ENCODE measurements at places on chromosomes 3 and 15.

DNA sequence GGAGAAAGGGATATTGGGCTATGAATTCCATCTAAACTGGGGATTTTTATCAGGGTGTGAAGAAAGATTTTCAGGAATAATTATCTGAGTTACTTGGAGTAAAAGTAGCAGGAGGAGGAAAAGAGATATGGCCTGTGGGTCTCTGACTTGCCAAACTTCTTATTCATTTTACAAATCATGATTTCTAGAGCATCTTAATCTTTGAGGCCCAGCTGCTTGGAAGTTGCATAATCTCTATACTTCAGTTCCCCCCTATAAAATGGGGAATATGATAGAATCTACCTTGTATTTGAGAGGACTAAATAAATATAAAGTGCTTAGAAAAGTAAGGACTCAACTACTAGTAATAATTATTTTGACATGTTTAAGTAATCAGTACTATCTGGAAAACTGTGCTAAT is 11.0 kb upstream of the GABPB1 start:
- DNase-seq = no peak

- no peak for DNase-seq
Observed at GRCh38 chr15:101651554-101652097, 555 bp downstream of the TM2D3 start.

DNA sequence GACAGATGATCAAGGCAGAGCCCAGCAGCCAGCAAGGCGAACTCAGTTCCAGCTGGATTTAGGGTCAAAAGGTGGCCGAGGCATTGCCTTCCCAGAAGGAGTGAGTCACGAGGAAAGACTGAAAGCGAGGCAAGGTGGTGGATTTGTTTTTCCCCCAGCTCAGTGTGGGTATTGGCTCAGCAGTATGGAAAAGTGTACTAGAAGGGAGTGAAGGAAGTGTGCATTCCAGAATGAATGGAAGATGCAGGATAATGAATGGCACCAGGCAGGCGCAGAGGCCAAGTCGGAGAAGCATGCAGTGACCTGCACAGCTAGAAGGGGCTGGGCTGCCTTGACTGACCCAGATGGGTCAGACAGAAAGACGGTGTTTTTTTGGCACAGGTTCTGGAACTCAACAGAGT is 46.3 kb downstream of the FOXP1 start:
- DNase-seq = no peak

DNA sequence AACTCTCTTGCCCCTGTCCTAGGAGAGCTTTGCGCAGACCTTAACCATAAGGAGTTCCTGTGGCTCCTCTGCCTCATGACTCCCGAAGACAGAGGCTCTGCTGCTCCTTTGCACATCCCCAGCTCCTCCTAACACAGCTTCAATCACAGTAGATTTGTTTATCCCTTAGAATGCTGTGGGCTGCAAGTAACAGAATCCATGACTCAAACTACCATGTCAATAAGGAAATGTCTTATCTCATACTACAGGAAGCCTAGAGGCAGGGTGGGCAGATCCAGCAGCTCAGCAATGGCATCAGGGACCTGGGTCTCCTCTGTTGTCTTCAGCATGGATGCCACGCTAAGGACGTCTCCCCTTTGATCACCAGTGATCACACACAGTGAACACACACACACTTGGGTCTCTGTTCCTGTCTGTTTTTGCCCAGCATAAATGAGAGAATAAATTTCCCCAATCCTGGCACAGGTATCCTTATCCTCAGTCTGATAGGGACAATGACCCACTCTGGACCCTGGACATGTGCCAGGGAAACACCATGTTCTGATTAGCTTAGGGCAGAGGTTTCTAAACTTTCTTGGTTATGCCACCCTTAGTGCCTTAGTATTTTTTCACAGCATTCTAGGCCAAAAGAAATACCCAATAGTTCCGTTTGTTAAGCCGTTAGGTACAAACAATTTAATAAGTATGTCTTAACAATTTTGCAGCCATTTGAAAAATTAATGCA is 46.1 kb upstream of the MRPS22 start:
- no peak for DNase-seq

GRCh38 chr3:61617041-61617440 is 55.7 kb downstream of the PTPRG start:
- no peak for DNase-seq

All from activated CD8-positive, alpha-beta memory T cell treated with anti-CD3 and anti-CD28 coated beads, Interleukin-2, amount 10 ng/mL, durations not matched to agents 7 days and 5 days (primary cell).